ENCODE measurements at places on chromosomes 16 and 17.

- DNase-seq, result no peak
Measured at GRCh38 chr16:85642762-85643358, 29.7 kb downstream of the GSE1 start.

DNA sequence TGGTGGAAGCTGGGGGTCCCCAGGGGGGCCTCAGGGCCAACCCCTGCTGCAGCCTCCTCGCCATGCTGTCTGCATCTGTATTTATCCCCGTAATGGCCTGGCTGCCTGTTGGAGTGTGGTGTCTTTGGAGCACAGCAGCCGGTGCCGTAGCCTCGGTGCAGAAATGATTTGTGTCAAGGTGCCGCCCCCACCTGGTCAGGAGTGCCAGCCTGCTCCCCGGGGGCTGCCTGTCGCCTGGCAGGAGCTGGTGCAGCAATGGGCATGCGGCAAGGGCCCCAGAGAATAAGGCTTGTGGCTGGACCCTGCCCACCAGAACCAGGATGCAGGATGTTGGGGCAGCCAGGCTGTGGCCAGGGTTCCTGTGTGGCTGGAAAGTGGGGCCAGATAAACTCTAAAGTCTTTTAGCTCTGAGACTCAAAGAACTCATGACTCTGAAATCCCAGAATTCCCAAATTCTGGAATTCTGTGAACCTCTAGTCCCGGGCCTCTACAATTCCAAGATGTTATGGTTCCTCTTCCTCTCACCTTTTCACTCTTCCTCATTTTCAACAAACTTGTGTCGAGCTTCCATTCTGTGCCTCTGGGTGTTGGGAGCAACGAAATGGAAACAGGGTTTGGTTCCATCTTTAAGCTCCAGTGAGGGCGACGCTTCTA is 5.9 kb downstream of the CPNE2 start:
- no peak for DNase-seq

DNA sequence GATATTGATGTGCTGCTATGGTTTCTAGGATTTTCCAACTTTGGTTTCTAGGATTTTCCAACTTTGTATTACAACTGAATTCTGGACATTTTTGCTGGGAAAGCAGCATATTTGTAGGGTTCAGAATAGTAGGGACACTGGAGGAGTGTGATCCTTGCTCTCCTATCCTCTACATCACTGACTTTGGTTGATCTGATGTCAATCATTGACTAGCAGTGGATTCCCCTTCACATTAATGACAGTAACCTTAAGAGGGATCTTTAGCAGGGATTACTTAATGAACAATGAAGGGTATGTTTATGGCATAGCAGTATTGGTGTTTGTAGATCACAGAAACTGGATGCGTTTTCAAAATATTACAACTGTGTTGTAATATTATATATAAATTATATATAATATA is 67.4 kb downstream of the MAP2K4 start:
- DNase-seq, result no peak

DNA sequence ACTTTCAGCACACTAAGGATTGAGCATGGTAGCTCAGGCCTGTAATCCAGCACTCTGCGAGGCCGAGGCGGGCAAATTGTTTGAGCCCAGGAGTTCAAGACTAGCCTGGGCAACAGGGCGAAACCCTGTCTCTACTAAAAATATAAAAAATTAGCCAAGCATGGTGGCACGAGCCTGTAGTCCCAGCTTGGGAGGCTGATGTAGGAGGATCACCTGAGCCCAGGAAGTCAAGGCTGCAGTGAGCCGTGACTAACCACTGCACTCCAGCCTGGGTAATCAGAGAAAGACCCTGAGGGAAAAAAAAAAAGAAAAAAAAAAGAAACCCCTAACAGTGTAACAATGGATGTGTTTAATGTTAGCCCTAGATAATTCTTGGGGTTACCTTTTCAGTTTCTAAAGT is 24.0 kb downstream of the PARN start:
- no peak for DNase-seq

- no peak for DNase-seq
Measured at GRCh38 chr17:67143318-67143717, 99.0 kb downstream of the CACNG1 start.

DNA sequence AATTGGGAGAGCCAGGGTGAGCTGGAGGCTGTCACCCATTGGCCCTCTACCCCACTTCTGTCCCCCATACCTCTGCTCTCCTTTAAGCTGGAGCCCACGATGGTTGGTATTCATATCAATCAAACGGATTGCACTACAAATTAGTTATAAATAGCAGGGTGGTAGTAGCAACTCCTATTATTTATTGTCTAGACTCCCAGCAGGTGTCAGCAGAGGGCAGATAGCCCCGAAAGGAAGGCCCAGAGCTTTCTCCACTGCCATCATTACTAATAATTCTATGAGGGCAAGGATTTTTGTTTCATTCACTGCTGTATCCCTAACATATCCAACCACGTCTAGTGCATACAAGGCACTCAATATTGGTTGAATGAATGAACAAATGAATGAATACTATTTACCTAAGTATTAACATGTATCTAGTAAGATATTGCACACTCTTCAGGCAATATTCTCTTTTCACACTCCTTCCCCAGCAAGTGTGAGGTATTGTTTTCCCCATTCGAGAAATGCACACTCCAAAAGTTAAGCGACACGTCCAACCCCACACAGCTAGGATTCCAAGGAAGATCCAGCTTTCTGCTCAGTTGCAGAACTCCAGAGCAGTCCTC is 6.3 kb downstream of the C17orf50 start:
- DNase-seq, result no peak

DNA sequence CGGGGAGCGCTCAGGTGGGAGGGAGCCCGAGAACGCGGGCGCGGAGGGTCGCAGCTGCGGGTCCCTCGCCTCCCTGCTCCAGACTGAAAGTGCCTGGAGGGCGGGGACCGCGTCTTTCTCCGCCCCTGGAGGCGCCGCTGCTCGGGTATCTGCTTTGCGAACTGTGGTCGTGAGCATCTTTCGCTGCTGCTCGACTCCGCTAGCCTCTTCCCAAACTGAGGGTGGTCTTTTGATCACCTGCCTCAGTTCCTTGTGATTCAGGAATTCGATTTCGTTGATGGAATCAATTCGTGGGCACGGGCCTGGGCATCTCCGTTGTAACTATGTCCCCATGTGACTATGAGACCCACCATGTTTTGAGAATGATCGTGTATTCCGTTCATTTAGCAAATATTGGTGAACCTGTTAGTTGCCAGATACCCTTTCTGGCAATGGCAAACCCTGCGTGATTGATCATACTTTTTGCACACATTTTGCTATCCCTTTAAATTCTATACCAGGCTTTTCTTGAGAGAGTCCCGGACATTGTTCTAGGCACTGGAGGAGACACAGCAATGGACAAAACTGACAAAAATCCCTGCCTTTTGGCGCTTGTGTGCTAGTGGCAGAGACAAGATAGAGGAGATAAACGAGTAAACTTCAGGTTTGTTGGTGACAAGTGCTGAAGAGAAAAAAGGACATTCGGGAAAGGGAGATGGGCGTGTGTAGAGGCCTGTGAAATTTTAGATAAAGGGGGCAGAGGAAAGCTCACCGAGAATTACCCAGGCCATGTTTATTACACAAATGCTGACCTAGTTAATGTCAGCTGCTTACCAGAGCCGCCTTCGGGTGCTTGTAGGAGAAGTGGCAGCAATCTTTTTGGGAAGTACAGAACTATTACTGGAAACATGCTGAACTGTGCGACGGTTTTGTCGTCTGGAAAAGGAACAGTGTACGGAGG is 948 bp downstream of the UTP18 start:
- DNase-seq, result no peak

GRCh38 chr16:84143784-84144199 is 1.2 kb downstream of the HSDL1 start:
- no peak for DNase-seq

- peak; percentile 17 for DNase-seq
Measured at GRCh38 chr17:13114601-13115031, 96.8 kb upstream of the ELAC2 start.

- DNase-seq, result no peak
Measured at GRCh38 chr16:21940570-21940969, 12.6 kb upstream of the UQCRC2 start.

GRCh38 chr16:12601290-12601900 is 202.3 kb downstream of the CPPED1 start:
- no peak for DNase-seq

- DNase-seq, result no peak
Measured at GRCh38 chr16:361341-361871, 8.9 kb upstream of the AXIN1 start.

DNA sequence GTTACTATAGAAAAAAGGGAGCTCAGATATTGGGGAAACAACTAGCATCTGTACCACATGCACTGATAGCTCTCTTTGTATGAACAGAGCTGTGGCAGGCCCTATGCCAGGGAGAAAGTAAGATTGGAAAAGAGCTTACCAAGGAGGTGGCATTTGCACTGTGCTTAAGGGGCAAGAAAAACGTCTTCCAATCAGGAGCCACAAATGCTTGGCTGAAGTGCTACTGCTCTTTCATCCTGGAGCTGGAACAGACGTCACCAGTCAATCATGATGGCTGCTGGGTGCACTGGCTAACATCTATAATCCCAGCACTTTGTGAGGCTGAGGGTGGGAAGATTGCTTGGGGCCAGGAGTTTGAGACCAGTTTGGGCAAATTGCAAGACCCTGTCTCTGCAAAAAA is 218.5 kb downstream of the SEC14L1 start:
- DNase-seq, result no peak

DNA sequence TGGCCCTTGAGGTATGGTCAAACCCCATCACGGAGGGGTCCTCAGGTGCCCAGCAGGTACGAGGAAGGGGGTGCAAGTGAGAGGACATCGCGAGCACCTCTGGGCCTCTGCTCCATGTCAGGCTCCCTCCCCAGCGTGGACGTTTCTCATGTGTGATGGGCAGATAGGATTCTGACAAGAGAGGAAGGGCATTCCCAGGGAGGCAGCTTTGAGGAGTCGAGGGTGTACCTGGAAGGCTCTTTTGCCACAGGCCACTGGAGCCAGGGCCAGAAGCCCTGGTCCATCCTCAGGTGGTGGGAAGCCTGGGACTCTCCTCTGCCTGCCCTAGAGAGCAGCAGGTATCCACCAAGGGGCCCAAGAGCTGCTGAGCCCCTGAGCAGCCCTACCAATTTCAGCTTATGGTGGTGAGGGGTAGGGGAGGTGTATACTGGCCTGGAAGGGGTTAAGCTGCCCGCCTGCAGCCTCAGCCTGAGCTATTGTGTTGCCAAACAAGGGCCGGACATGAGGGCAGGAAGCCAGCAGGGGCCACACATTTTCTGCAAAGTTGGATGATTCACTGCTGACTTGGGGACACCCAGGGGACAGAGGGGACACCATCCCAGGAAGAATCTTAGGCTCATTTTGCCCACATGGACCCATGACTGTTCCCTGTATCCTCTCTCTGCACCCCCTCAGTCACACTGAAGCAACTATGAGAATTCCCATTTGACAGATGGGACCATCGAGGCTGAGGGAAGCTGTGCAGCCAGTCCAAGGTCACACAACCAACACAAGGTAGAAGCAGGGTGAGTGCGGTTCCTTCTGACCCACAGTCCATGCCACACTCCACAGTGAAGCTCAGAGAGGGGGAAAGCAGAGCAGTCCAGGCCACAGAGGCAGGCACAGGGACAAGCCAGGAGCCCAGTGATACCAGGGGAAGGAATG is 1.7 kb downstream of the CDH5 start:
- DNase-seq, result no peak

DNA sequence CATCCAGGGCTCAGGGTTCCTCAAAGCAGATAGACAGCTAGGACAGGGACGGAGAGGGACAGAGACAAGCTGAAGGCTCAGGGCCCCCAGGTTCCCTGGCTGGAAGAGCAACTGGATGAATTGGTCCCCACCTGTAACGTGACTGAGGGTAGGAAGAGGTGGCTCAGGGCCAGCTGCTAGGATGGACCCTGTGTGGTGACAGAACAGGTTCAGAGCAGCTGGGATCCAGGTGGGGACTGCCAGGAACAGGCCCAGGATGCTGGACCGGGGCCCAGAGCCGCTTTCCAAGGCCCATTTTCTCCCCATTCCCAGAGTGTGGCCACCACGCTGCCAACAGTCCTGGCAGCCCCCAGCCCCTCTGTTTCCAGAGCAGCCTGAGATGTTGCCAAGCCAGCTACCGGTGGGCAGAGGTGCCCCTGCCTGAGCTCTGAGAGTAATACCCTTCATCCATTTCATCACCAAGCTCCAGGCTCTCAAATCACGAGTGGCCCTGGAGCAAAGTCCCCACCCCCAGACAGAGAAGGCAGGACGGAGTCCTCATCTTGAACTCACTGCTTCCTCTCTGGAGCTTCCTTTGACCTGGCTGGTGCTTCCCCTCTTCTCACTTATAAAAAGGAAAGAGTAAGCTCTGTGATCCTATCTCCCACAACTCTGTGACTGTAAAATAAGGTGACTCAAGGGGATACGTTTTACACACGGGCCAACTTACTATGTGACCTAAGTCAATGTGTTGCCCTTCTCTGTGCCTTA is 79.6 kb downstream of the TMEM132E start:
- DNase-seq, result no peak

- no peak for DNase-seq
Measured at GRCh38 chr16:66814734-66815133, 13.3 kb upstream of the TERB1 start.

DNA sequence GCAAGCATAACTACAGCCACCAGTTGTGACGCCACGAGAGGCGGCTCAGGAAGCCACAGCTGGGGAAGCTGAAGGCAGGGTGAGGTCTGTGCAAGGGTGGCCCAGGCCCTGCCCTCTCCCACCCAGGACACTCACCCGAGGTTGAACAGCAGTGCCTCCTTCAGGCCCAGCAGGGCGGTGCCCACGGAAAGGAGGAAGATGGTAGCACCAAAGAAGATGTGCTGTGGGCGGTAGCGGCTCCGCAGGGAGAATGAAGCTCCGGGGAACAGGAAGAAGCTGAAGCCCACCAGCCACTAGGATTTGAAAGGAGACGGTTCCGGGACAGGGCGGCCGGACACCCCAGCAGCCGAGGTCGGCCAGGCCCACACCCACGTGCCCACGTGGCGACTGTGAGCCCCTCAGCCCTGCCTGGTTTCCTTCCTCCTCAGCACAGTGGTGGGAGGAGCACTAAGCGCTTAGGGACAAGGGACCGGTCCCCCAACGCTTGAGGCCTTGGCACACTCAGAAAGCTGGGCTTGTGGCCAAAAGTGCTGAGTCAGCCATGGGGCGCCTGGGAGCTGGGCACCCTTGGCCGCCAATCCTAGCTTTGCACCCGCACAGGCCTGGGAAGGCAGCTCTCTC is 11.0 kb downstream of the CYB561 start:
- no peak for DNase-seq

DNA sequence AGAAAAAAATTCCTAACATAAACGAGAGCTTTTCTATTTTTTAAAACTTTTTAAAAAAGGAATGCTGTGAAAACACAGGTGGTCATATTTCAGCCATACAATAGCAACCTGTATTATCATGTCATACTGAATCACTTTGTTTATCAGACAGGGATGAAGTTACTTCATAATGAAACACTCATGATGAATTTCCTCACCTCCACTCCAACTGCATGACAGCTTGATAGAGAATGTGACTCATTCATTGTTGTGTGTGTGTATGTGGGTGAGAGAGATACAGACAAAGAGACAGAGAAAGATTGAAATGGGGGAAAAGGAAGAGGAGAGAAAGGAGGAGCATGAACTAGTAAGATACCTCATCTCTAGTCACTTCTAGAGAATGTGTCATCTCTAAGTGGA is 109.0 kb downstream of the SYCE1L start:
- DNase-seq, result peak; percentile 47

DNA sequence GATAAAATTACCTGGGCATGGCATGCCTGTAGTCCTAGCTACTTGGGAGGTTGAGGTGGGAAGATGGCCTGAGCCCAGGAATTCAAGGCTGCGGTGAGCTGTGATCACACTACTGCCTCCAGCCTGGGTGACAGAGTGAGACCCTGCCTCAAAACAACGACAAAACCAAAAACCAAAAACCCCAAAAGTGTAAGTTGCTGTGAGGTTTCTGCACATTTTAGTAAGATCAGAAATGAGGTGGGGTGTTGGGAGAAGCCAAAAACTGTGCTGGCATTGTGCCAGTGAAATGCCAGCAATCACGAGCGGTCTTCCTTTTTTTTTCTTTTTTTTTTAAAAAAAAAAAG is 114.6 kb downstream of the PITPNC1 start:
- no peak for DNase-seq
